MCF 10A (cell line): ENCODE measurements at places on chromosomes 2 and 18.

DNA sequence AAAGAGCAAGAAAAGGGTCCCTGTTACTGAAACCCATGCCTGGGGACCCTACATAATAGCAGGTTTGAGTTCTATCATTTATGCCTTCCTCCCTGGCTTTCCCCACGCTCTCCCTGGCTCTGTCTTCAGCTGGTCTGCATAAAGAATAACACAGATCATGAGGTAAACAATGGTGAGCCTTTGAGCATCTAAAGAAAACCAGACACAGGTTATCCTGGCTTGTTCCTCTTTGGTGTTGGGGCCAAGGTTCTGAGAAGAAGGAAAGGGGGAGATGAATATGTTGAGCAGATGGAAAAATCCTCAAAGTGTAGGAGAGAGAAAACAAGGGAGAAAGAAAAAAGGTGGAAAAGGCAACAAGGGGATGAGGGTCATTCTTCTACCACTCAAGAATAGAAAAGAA lies 127.3 kb downstream of the CABYR start:
- H3K27ac ChIP-seq, result no peak overlapping the region
- peaks cover 32% of the 10 kb centered on the region for H3K4me1 ChIP-seq
- DNase-seq, result no peak

GRCh38 chr2:23542230-23542789 lies 157.3 kb downstream of the KLHL29 start:
- peaks cover 6% of the 10 kb centered on the region for H3K4me1 ChIP-seq
- peaks cover 5% of the 10 kb centered on the region for H3K36me3 ChIP-seq
- no peak for DNase-seq
- H3K27me3 ChIP-seq, result no peaks in the 10 kb centered on the region
- H3K27ac ChIP-seq, result no peak overlapping the region

DNA sequence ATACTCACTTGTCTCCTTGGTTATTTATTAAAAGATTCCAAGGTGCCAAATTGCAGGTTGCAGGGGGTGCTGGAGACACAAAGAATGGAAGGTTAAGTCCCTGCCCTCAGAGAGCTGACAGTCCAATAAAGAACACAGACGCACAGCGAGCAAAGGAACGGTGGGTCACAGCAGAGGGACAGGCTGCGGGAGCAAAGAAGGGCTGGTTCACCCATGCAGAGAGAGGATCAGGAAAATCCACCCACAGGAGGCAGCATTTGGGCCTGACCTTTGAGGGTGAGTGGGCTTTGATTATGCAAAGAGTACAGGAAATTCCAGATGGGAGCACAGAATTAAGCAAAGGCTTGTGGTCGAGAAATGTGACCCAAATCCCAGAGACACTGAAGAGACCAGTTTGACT lies 45.0 kb downstream of the ZBTB7C start:
- no peak overlapping the region for H3K27ac ChIP-seq
- H3K36me3 ChIP-seq, result no peaks in the 10 kb centered on the region
- no peak for DNase-seq
- H3K4me1 ChIP-seq, result no peaks in the 10 kb centered on the region

DNA sequence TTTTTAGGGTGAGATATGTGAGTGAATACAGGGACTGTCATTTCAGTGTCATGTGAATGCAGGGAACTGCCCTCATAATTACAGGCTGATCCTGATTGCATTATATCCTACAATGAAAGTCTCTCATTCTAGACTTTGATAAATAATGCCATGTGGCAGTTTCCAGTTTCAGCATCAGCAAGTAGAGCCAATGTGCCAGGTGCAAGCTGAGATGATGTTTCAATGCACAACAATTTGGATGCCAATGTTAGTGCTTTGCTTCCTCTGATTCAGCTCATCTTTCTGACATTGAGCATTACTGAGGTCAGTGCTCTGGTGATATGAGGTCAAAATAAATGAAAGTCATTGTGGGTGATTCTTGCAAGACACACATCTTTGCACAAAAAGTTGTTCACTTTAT lies 63.7 kb upstream of the TFPI start:
- H3K36me3 ChIP-seq, result no peaks in the 10 kb centered on the region
- peaks cover 6% of the 10 kb centered on the region for H3K4me1 ChIP-seq
- H3K27me3 ChIP-seq, result no peaks in the 10 kb centered on the region
- no peak overlapping the region for H3K4me3 ChIP-seq
- no peak overlapping the region for H3K27ac ChIP-seq

GRCh38 chr2:45184606-45185005 lies 175.4 kb upstream of the SIX2 start:
- no peak overlapping the region for H3K4me3 ChIP-seq
- peaks cover 52% of the 10 kb centered on the region for H3K4me1 ChIP-seq
- H3K36me3 ChIP-seq, result no peaks in the 10 kb centered on the region
- no peaks in the 10 kb centered on the region for H3K27me3 ChIP-seq
- DNase-seq, result peak; percentile 87
- H3K27ac ChIP-seq, result peak overlapping the region; percentile 62
